GM23248 (cell line): ENCODE measurements at places on chromosomes 7 and 10. TPM values are rescaled to one million over a fixed set of nuclear protein-coding genes. Genes with fewer than 3 reads are reported as not detected.

GRCh38 chr10:55629793-55630490, 731.1 kb downstream of the ZWINT start:
- H3K4me3 ChIP-seq: peak overlapping the region; percentile 70; the same call in 1 of the 2 replicates
- no peaks in the 10 kb centered on the region for H3K36me3 ChIP-seq
- peak; percentile 67 for DNase-seq
- no peak overlapping the region for H3K27ac ChIP-seq
- H3K4me1 ChIP-seq: no peaks in the 10 kb centered on the region

- no peak overlapping the region for H3K27ac ChIP-seq
- no peak for DNase-seq
- no peak overlapping the region for H3K4me3 ChIP-seq
- H3K36me3 ChIP-seq: no peaks in the 10 kb centered on the region
- H3K4me1 ChIP-seq: peaks cover 8% of the 10 kb centered on the region; the same call in 1 of the 2 replicates
Observed at GRCh38 chr7:107326061-107326460, 143.8 kb upstream of the GPR22 start.

DNA sequence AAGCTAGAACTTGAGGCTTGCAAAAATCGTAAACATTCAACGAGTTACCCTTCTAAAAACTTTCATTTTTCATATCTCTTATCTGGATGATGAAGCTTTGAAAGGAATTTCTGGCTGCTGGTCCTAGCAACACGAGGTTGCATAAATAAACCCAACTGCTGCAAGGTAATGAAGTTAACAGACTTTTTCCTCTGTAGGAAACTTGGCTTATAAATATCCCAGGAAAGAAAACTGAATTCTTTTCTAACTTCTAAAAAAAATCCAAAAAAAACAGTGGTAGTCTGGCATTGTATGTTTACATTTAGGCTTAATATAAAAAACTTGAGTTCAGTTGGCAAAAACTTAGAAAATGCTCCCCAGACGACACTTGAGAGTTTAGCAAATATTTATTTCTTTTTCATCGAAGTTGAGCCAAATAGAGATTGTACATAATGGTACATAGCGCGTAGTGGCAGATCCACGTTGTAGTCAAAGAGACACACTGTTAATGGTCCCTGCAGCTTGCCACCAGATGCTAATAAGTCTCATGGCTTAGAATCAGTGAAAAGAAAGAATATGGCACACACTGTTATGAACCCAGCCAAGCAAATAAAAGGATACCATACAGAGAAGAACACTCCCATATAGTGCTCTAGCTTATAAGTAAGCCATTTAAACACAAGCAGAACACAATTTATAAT, 200.3 kb upstream of the PCLO start:
- no peak for DNase-seq
- no peaks in the 10 kb centered on the region for H3K36me3 ChIP-seq
- H3K27me3 ChIP-seq: 0 out of 2 replicates have a peak, but pooled peaks cover 9% of the 10 kb centered on the region
- no peak overlapping the region for H3K27ac ChIP-seq

GRCh38 chr7:102814025-102814471, 65.2 kb downstream of the FAM185A start:
- peak; percentile 81 for DNase-seq
- no peak overlapping the region for H3K4me3 ChIP-seq
- no peaks in the 10 kb centered on the region; the same call in 1 of the 2 replicates for H3K36me3 ChIP-seq
- no peaks in the 10 kb centered on the region for H3K27me3 ChIP-seq

GRCh38 chr10:283916-284356, 148.7 kb downstream of the ZMYND11 start:
- H3K36me3 ChIP-seq: peaks cover 7% of the 10 kb centered on the region; the same call in 1 of the 2 replicates
- no peak overlapping the region for H3K27ac ChIP-seq
- no peaks in the 10 kb centered on the region for H3K27me3 ChIP-seq
- H3K4me1 ChIP-seq: peaks cover 12% of the 10 kb centered on the region
- no peak overlapping the region for H3K4me3 ChIP-seq

GRCh38 chr10:24007359-24007758, 201.6 kb upstream of the KIAA1217 start:
- H3K4me1 ChIP-seq: peaks cover 10% of the 10 kb centered on the region; the same call in 1 of the 2 replicates
- H3K36me3 ChIP-seq: no peaks in the 10 kb centered on the region
- 0 out of 2 replicates have a peak, but pooled peaks cover 4% of the 10 kb centered on the region for H3K27me3 ChIP-seq
- H3K4me3 ChIP-seq: no peak overlapping the region

DNA sequence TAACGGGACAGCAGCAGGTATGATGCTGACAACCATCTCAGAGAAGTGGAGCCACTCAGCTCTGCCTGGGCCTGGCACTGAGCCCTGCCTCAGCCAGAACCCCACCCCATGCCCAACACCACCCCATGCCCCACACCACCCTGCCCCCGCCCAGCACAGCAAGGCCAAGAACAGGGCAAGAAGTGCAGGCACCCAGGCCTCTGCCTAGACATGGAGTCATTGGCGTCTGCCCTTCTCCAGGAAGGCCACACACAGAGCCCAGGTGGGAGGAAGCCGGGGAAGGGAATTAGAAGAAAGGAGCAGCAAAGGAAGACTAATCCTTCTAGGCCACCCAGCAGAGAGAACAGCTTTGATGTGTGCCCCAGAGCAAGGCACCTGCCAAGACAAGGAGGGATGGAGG, 18.9 kb downstream of the CAMK2G start:
- DNase-seq: no peak
- H3K4me3 ChIP-seq: no peak overlapping the region
- peaks cover 7% of the 10 kb centered on the region; the same call in 1 of the 2 replicates for H3K36me3 ChIP-seq
- H3K4me1 ChIP-seq: peaks cover 11% of the 10 kb centered on the region
- no peaks in the 10 kb centered on the region for H3K27me3 ChIP-seq
- no peak overlapping the region for H3K27ac ChIP-seq

- H3K27ac ChIP-seq: no peak overlapping the region
- no peaks in the 10 kb centered on the region for H3K36me3 ChIP-seq
- no peak for DNase-seq
- H3K4me1 ChIP-seq: no peaks in the 10 kb centered on the region
Observed at GRCh38 chr7:23967949-23968599, 258.1 kb downstream of the STK31 start.

The OR2A1 gene
- 0.13 and 0.32 TPM in 2 replicates for total RNA-seq

The SPDYE9 gene
- not detected in 2 replicates for total RNA-seq

The OR2A25 gene
- total RNA-seq: not detected in 2 replicates

DNA sequence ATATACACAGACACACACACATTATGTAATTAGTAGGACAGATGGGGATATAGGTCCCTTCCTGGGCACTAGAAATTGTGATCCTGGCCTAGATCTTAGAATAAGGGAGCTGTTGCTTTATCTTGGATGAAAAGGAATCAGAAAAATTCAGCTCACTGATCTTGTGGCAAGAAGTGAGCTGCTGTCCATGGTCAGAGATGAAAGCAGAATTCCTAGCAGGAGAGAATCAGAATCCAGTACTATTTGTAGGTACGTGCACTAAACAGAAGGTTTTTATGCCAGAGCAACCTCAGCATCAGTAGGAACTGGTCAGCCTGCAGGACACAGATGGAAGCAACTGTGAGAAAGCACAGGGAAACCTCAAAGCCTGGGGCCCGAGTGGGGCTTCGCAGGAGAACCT, 549.2 kb upstream of the POM121L12 start:
- H3K27ac ChIP-seq: no peak overlapping the region
- H3K4me3 ChIP-seq: no peak overlapping the region
- no peaks in the 10 kb centered on the region for H3K4me1 ChIP-seq
- H3K27me3 ChIP-seq: no peaks in the 10 kb centered on the region
- DNase-seq: no peak
- no peaks in the 10 kb centered on the region for H3K36me3 ChIP-seq

The DLD gene
- total RNA-seq: 80.1 and 84.5 TPM in 2 replicates

DNA sequence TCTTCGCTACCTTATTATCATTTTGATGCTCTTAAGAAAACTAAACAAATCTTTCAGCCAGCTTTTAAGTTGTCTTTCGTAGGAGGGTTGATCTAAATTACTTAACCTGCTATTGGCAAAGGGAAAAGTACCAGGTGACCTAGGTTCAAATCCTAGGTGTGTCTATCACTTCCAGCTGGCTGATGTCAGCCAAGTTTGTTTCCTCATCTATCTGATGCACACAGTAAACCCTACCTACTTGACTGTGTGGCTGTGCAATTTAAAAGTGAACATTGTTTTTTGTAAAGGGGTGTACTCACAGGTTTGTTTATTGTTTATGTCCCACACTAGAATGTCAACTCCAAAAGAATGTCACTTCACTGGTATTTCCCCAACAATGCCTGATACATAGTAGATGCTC, 21.9 kb upstream of the CAMK1D start:
- no peak for DNase-seq
- no peak overlapping the region for H3K27ac ChIP-seq
- H3K4me3 ChIP-seq: no peak overlapping the region
- H3K4me1 ChIP-seq: no peaks in the 10 kb centered on the region
- H3K27me3 ChIP-seq: 0 out of 2 replicates have a peak, but pooled peaks cover 4% of the 10 kb centered on the region

GRCh38 chr7:159192013-159192412, 47.3 kb upstream of the VIPR2 start:
- no peaks in the 10 kb centered on the region for H3K36me3 ChIP-seq
- DNase-seq: no peak
- H3K27me3 ChIP-seq: no peaks in the 10 kb centered on the region
- H3K4me3 ChIP-seq: no peak overlapping the region
- H3K27ac ChIP-seq: no peak overlapping the region

- no peaks in the 10 kb centered on the region for H3K36me3 ChIP-seq
- DNase-seq: no peak
- H3K4me1 ChIP-seq: peaks cover 18% of the 10 kb centered on the region
- H3K4me3 ChIP-seq: no peak overlapping the region
- H3K27me3 ChIP-seq: no peaks in the 10 kb centered on the region
Observed at GRCh38 chr7:96306385-96307125, 15.3 kb downstream of the SLC25A13 start.

The FXYD4 gene
- total RNA-seq: not detected in 2 replicates

- no peak overlapping the region for H3K4me3 ChIP-seq
- H3K27me3 ChIP-seq: no peaks in the 10 kb centered on the region
- H3K27ac ChIP-seq: no peak overlapping the region
- H3K36me3 ChIP-seq: no peaks in the 10 kb centered on the region
- H3K4me1 ChIP-seq: peaks cover 52% of the 10 kb centered on the region
Observed at GRCh38 chr10:110355141-110355831, 50.6 kb upstream of the SMNDC1 start.

DNA sequence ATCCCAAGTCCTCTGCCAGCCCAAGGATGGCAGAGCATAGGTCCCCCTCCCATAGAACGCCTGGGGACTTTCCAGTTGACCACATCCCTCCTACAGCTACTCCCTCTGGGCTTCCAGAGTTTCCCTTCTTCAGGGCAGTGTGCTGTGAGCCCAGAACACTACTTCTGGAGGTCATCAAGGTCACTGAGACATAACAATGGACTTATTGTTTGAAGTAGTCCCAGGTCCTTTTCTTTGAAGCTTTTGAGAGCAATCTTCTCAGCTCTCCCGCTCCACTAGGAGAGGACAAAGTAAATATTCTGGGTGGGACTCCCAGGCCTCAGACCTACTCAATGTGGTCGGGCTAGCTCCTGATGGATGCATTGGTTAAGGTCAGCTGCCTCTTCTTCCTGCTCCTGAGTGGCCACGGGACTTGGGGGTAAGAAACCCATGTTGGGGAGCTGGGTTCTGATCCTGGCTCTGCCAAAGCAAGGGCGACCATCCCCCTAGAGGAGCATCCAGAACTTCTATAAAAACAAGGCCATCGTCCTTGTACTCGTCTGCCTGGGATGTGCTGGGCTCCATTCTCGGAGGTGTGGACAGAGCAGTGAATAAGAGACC, 83.5 kb upstream of the DDC start:
- H3K36me3 ChIP-seq: no peaks in the 10 kb centered on the region
- no peak for DNase-seq
- peaks cover 10% of the 10 kb centered on the region for H3K4me1 ChIP-seq

- DNase-seq: no peak
- no peaks in the 10 kb centered on the region for H3K27me3 ChIP-seq
- H3K4me1 ChIP-seq: peaks cover 8% of the 10 kb centered on the region; the same call in 1 of the 2 replicates
- H3K36me3 ChIP-seq: no peaks in the 10 kb centered on the region
- H3K4me3 ChIP-seq: no peak overlapping the region
- no peak overlapping the region for H3K27ac ChIP-seq
Observed at GRCh38 chr10:29448125-29448524, 159.3 kb downstream of the LYZL1 start.

GRCh38 chr7:28418966-28419365, 6.6 kb downstream of the CREB5 start:
- peaks cover 15% of the 10 kb centered on the region for H3K4me1 ChIP-seq
- no peaks in the 10 kb centered on the region for H3K27me3 ChIP-seq
- no peak overlapping the region for H3K4me3 ChIP-seq

- no peak overlapping the region for H3K4me3 ChIP-seq
- H3K36me3 ChIP-seq: no peaks in the 10 kb centered on the region
- DNase-seq: no peak
- H3K4me1 ChIP-seq: peaks cover 38% of the 10 kb centered on the region
- H3K27me3 ChIP-seq: no peaks in the 10 kb centered on the region
Observed at GRCh38 chr10:17021656-17022465, 107.8 kb downstream of the CUBN start.
